ENCODE measurements at places on chromosomes 2 and 18.
A peak's percentile ranks its signal among the peaks of the same experiment; 100 is the strongest.

DNA sequence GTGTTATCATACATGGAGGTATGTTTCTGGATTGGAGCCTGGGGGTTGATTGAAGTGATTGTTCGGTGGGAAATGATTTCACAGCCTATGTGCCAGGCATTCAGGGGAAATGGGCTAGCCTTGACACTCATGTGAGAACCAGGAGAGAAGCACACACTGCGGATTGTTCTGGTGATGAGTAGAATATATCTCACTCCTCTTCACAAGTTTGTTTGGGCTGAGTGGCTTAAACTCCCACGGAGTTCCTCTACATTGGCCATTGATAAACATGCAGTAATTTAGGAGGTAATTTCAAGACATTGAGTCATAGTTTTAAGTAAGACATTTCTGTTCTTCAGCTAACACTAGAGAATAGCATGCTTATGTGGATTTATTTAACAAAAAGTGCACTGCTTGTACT, 498.9 kb upstream of the NETO1 start:
- no peak for DNase-seq

- no peak for DNase-seq
These were observed 2.0 kb downstream of the FMNL2 start for GRCh38 chr2:152336854-152337510.

GRCh38 chr2:196136151-196136550, 35.2 kb downstream of the STK17B start:
- no peak for DNase-seq

- no peak for DNase-seq
These were observed 150.0 kb downstream of the ZNF385B start for GRCh38 chr2:179711375-179711774.

GRCh38 chr2:64488050-64488974, 34.4 kb downstream of the LGALSL start:
- DNase-seq, result peak; percentile 74

DNA sequence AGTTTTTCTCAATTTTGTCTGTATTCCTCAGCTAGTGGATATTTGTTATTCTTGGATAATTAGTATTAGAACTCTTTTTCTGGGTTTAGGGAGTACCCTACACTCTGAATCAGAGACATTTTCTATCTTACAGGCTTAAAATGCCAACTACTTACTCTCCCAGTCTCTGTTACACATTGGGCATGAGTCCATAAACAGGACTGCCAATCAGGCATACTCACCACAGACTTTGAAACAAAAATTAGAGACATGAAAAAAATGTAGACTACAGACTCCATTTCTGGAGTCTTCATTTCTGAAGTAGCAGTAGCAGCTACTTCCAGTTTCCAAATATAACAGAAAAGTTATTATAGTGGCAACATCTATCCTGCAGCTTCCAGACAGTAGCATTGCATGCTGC, 279.7 kb downstream of the MBD5 start:
- DNase-seq, result no peak

DNA sequence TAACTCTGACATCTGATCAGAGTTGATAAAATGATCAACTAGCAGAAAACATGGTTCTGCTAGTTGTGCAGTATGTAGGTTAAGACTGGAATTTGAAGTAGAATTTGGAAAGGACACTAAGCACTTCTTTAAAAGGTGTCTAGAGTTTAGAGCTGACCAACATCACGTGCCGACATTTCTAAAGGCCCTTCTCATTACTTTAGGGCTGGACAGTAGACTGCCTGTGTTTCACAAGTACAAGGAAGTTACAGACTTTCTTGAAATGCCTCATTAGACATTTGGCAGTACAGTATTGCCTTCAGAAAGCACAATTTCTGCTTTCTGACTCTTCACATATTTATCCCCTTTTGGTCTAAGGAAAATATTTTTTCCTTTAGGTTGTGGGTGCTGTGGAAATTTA, 255.3 kb downstream of the ZNF385B start:
- no peak for DNase-seq

- no peak for DNase-seq
These were observed 28.0 kb downstream of the RBBP8 start for GRCh38 chr18:22961156-22961555.

DNA sequence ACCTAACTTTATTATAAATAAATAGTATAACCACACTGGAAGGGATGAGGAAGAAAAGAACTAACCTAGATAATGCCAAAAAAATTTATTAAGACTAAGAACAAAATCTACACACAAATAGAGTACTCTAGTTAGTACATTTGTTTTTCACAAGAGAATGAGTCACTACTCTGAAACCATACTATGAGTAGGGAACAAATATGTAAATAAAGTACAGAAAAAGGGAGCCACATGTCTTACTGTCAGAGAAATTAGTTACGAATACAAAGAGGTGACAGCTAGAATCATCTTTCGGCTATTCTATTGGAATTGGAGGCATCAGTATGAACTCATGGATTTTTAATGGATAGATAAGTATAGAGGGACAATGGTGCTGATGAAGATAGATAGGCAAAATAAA, 150.5 kb downstream of the COPS8 start:
- DNase-seq, result no peak

- no peak for DNase-seq
These were observed 67.9 kb downstream of the NCOA1 start for GRCh38 chr2:24558781-24559472.

- no peak for DNase-seq
These were observed 285.4 kb downstream of the NRXN1 start for GRCh38 chr2:50746526-50746925.

DNA sequence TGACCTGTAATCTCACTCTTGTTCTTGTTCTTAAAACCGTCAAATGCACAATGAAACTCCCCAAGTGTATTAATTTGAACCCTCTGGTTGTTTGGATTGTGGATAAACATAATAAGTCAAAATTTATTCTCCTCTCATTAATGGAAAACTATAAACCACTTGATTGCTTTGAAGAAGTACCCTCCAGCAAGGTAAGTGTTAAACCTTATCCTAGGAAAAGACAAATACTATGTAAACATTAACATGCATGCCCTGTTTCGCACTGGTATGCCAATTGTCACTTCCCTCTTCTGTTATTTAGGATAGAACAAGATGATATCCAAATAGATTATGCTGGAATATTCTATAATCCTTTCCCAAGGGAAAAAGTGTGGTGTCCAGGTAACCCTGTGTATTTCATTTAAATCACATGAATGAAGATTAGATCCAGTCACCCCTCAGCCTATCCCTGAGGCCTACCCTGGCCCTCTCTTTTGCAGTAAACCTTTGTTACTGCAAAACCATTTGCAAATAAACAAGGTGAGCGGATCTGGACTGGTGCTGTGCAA, 1.3 kb downstream of the ADI1 start:
- DNase-seq, result no peak

- no peak for DNase-seq
These were observed 28.0 kb upstream of the KCMF1 start for GRCh38 chr2:84942964-84943421.

DNA sequence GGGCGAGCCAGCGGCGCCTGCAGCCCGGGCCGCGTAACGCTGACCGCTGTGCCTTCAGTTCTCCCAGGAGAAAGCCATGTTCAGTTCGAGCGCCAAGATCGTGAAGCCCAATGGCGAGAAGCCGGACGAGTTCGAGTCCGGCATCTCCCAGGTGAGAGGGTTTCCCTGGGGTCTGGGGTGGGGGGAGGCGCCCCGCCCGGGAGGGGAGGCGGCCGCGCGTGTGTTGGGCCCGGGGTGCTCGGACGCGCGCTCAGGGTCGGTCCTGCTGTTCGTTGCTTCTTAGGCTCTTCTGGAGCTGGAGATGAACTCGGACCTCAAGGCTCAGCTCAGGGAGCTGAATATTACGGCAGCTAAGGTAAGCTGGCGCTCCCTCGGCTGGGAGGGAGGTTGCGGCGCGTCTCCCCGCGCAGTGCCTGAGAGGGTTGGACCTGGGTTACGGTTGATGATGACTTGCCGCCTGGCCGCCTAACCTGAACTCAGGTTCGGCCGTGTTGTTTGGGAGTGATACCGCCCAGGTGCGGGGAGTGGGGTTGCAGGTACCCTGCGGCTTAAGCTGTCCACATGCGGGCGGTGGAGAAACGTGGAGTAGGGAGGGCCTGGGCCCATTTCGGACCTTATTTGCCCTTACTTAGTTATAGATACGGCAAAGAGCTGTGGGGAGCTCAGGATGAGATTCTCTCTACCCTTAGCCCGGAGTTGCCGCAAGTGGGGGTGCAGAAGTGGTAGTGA, 638 bp downstream of the RPS7 start:
- DNase-seq, result peak; percentile 17

DNA sequence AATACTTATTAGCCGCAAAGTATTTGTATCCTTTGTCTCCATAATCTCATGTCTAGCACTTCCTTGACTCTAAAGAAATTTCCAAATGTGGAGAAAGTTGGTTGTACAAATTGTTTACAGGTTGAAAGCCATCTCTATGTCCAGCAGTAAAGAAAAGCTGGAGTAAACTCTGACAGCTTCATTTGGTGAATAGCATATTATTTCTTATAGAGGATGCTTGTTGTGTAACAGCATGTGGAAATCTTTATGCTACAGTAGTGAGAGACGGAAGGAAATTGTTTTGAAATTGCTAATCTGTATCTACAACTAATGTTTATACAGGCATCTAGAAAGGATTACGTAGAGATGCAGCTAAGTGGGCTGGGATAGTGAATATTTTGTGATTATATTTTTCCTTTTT, 78.5 kb downstream of the UGGT1 start:
- DNase-seq, result no peak

- DNase-seq, result no peak
These were observed 1.7 kb upstream of the NOL10 start for GRCh38 chr2:10691521-10691920.

GRCh38 chr2:165406173-165406572, 63.3 kb upstream of the CSRNP3 start:
- no peak for DNase-seq

GRCh38 chr2:217382794-217383193, 522.9 kb upstream of the TNP1 start:
- DNase-seq, result no peak

- no peak for DNase-seq
These were observed 45.0 kb upstream of the ALPP start for GRCh38 chr2:232333361-232334135.

DNA sequence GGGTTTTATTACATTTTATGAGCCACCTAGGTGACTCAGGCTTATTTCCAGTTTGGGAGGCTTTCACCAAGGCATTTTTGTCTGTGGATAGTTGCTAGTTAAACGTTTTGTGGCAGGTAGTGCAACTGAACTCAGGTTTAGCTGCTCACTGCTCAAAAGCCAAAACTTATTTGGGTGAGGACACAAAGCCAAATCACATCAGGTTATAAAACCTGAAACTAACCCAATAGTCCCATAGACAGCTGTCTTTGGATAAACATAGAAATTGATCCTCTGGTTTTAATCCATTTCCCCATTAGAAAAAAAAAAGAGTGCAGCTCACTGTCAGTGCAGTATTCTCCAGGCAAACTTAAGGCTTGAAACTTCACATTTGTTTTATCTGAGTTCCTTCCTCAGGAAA, 362.6 kb upstream of the TFPI start:
- no peak for DNase-seq

- DNase-seq, result no peak
These were observed 94.1 kb upstream of the CD302 start for GRCh38 chr2:159891917-159892730.

DNA sequence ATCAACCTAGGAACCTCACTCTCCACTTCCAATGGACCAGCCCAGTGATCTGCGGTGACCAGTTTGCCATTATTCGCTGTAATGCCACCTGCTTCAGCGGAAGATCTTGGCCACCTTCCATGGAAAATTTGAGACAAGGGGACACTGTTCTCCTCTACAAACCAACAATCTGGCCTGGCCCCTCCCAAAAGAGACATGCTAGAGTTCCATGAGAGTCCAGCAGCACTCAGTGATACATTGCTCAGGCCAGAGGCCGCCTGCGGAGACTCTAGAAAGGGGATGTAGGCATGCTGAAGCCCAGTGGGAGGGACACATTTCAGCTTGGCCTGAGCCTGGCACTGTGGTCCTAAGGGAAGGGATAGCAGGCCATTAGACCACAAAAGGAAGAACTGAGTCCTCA, 58.3 kb downstream of the COL6A3 start:
- no peak for DNase-seq

GRCh38 chr2:160647967-160648685, 154.5 kb upstream of the RBMS1 start:
- DNase-seq, result no peak

- DNase-seq, result no peak
These were observed 21.6 kb downstream of the PTPN2 start for GRCh38 chr18:12862467-12862866.

DNA sequence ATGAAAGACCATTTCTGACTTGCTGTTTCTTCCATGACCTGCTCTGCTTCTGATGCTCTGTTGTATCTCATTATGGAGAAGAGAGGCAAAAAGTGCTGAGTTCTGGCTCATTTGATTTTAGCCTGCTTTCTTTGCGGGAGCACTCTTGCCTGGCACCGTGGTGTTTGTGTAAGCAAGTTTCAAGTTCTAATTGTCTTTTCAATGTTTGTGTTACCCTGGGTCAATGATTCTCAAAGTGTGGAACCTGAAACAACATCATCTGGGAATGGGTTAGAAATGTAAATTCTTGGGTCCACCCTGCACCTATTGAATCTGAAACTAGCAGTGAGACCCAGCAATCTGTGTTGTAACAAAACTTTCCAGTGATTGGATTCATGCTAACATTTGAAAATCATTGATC, 85.5 kb upstream of the STON1 start:
- no peak for DNase-seq

DNA sequence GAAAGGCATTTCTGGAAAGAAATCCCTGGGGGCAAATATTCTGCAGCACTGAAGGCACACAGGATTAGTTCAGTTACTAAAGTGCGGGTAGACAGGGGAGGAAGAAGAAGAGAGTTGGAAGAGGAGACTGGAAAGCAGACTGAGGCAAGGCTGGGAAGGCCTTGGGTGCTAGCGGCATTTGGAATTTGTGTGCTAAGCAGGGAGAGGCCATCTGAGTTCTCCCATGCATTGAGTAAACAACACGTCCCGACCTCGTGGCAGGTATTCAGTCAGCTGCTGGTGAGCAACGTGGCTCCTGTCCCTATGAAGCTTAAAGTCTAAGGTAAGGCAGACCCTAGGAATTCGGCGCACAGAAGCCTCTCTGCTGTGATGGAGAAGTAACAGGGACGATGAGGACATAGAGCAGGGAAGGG, 30.7 kb downstream of the ATP8B1 start:
- no peak for DNase-seq

GRCh38 chr18:52822160-52822559, 482.2 kb downstream of the DCC start:
- DNase-seq, result no peak

DNA sequence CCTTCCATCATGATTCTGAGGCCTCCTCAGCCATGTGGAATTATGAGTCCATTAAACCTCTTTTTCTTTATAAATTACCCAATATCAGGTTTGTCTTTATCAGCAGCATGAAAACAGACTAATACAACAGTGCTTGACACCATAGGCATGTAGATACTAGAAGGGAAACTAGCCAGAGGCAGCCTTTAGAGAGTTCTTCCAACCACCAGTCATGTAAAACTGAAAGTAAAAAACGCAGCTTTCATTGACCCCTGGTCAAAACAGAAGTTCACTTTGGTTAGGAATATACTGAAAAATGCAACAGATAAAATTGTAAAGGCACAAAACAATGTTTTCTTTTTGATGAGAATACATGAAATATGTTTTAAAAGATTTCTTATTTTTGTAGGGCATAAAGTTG, 122.8 kb upstream of the L3MBTL4 start:
- DNase-seq, result no peak

- no peak for DNase-seq
These were observed 97.7 kb downstream of the CDC42EP3 start for GRCh38 chr2:37573451-37574388.

- no peak for DNase-seq
These were observed 460.5 kb downstream of the ERBB4 start for GRCh38 chr2:212078103-212078502.

- DNase-seq, result no peak
These were observed 78.6 kb downstream of the VAPA start for GRCh38 chr18:9992300-9992972.

All from stimulated activated CD8-positive, alpha-beta memory T cell treated with anti-CD3 and anti-CD28 coated beads, Interleukin-15, amount 100 ng/mL, for 24 hours (primary cell).